ENCODE measurements at places on chromosomes 12 and 14.

- no peak for DNase-seq
Measured at GRCh38 chr12:27672643-27673042, 23.6 kb upstream of the REP15 start.

DNA sequence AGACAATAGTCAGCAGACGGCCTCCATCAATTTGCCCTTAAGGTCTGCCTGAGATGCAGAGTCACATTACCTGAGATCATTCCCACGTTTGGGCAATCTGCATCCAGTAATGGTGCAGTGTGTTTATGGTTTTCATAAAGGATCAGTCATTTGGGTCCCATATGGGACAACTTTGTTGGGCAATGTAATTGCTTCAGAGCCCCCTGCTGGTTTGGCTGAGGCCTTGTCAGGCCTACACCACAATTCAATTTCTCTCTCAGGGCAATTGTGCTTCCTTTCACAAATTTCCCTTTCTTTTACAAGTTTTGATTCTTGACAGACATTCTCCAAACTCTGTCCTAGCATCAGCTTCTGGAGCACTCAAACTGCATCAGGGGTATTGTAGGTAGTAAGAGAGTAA is 191.2 kb upstream of the SSTR1 start:
- DNase-seq: peak; percentile 34

DNA sequence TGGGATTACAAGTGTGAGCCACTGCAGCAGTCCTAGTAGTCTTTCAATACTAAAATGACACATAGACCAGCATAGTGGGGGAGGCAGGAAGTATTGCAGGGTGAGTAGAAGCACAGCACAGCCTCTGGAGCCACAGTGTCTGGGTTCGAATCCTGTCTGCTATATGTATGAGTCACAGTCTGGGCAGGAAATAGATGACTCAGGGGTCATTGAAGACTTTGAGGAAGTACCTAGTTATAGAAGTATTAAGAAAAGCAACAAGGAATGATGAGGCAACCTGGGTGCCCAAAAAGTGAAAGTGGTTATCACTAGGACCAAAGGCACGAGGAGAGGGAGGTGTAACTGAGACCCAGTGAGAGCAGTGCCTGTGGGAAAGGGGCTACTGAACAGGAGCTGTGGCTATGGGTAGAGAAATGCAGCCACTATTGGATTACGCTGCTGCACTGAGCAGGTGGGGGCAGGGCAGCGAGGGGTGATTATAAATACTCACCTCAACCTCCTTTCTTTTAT is 124.0 kb downstream of the PDE3A start:
- no peak for DNase-seq

DNA sequence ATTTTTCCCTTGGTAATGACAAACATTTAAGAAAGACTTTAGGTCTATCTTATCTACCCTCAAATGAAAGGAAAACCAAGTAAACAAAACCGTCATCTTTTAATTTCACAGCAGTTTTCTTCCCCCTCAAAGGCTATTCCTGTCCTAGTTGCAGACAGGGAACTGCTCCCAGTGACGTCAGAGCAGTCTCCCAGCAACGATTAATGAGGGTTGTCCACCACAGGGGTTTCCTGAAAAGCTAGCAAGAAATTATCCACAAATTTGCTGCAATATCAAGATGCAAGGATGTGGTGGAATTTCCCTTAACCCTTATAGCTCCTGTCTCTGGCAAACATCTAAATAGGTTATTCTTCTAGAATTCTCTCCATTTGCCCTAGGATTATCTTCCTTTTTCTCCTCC is 89.1 kb upstream of the STAC3 start:
- no peak for DNase-seq

GRCh38 chr14:75236901-75237419 is 41.7 kb upstream of the FOS start:
- no peak for DNase-seq

GRCh38 chr14:48805315-48805714 is 780.9 kb downstream of the RPS29 start:
- no peak for DNase-seq

- no peak for DNase-seq
Measured at GRCh38 chr14:37977481-37977880, 230.2 kb upstream of the SSTR1 start.

GRCh38 chr12:49967042-49967776 is 5.5 kb downstream of the AQP5 start:
- peak; percentile 95 for DNase-seq

GRCh38 chr14:20687362-20688166 is 1.0 kb upstream of the ANG start:
- DNase-seq: peak; percentile 43

DNA sequence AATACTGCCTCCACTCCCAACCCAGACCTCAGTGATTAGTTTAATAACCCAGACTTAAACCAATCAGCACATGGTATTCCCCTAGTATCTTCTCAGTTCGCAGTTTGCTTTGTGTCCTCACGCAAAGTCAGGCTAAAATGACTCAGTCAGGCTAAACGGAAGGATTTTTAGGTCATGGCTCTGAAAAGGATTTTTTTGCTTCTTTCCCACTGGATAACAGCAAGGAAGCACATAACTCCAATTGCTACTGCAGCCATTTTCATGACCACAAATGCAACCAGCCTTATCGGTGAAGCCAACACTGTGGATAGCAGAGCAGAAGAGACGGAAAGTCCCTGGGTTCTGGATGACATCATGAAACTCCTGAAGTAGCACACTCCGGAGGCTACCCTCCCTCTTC is 67.7 kb downstream of the ZC3H14 start:
- DNase-seq: no peak

GRCh38 chr12:47903151-47903611 is 1.6 kb downstream of the VDR start:
- DNase-seq: no peak

GRCh38 chr12:130614530-130614905 is 101.6 kb downstream of the RIMBP2 start:
- DNase-seq: no peak

- no peak for DNase-seq
Measured at GRCh38 chr12:61655241-61655640, 605.0 kb upstream of the USP15 start.

DNA sequence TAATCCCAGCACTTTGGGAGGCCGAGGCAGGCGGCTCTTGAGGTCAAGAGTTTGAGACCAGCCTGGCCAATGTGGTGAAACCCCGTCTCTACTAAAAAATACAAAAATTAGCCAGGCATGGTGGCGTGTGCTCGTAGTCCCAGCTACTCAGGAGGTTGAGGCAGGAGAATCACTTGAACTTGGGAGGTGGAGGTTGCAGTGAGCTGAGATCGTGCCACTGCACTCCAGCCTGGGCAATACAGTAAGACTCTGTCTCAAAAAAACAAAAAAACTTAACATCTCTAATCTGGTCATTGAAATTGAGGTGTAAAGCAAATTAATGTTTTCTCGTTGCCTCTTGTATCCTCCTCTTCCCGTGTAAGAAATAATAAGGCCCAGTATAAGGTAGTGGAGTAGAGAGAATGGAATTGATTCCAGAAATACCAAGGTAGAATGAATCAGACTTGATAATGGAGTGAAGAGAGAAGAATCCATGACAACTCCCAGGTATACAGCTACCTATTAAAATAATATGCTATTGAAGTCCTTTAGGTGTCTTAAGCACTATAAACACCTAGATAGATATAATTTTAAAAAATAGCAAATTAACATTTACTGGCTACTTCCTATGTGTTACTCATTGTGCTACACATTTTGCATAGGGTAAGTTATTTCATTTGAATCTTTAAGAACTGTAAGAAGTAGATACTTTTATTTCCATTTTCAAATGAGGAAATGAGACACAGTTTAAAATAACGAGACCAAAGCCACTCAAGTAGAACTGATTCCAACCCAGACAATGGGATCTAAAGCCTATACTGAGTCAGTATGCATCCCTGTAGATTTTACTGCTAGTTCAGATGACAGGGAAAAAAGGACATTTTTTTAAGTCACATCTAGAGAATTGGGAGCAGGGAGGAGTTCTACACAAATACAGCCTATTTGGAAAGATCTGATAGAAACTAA is 23.2 kb downstream of the RAP1B start:
- DNase-seq: no peak

GRCh38 chr12:108701779-108702441 is 29.4 kb downstream of the CORO1C start:
- DNase-seq: peak; percentile 40

- peak; percentile 34 for DNase-seq
Measured at GRCh38 chr12:52805739-52806138, 8.2 kb downstream of the KRT4 start.

DNA sequence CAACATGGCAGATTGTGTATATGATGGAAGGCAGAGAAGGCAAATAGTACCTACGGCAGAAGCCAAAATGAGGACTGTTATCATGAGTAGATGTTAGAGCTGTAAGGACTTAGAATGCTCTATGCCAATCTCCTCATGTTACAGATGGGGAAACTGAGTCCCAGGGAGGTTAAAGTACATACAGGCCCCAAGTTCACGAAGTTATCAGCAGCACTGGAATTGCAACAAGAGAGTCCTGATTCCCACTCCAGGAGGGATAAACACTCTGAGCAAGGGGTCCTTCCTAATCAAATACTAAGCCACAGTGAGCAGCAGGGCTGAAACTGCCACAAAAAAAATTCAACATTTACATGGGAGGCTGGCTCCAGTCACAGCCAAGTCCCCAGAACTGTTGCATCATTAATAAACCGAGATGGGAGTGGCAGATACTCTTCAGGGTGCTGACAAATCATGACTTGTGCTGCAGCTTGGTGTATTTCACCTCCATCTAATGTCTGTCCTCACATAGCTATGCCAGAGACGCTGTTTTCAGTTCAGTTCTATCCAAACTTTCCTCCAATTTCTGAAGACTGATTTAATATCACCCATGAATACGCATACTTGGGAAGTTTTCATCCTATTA is 24.2 kb downstream of the NUAK1 start:
- DNase-seq: no peak

DNA sequence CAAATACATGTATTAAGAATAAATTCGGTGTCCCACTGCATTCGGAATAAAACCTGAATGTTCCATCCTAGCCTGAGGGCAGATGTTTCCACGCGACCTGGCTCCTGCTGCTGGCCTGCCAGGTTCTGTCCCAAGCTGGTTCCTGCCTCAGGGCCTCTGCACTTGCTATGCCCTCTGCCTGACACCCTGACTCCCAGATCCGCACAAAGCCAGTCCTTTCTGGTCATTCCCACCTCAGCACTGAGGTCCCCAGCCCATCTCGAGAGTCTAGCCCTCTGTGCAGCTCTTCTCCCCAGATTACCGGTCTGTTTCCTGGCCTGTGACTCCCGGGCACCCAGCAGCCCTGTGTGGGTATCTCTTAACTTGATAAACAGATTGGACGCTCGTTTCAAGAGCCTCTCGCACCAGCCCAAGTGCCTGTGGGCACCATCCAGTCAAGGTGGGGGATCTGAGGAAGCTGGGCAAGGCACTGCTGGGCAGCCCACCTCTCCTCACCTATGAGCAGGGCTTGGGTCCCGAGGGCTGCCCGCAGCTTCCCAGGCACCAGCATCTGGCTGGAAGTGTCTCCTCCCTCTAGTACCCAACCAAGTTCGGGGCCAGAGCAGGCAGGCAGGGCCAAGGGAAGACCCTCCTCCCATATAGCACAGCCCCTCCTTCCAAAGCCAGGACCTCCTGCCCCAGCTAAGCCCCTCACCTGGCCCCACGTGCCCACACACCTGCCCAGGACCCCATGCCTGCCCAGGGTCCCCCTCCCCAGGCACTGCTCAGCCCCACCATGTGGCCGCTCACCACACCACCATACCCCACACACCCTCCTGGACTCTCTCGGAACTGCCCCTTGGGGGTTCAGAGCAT is 132.2 kb downstream of the NCOR2 start:
- DNase-seq: no peak

DNA sequence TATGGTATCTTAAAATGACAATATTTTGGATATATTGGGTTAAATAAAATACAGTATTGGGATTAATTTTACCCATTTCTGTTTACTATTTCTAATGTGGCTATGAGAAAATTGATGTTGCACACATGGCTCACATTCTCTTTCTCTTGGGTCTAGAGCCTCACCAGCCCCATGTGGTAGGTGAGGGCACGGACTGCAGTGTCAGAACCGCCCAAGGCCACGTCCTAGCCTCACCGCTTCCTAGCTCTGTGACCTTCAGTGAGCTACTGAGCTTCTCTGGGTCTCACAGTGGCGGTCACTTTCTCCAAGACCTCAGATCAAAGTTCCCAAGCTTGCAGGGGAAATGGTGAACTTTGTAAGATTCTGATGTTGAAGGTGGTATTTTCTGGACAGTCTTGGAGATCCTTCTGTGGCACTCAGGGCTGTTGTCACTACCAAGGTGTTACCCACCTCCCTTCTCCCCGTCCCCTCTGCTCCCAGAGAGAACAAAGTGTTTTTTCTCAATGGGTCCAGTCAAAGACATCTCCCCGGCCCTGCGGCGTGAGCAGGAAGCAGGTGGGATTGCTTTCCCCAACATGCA is 87.6 kb downstream of the RIN3 start:
- DNase-seq: no peak

GRCh38 chr12:67633024-67633610 is 15.4 kb upstream of the DYRK2 start:
- no peak for DNase-seq

DNA sequence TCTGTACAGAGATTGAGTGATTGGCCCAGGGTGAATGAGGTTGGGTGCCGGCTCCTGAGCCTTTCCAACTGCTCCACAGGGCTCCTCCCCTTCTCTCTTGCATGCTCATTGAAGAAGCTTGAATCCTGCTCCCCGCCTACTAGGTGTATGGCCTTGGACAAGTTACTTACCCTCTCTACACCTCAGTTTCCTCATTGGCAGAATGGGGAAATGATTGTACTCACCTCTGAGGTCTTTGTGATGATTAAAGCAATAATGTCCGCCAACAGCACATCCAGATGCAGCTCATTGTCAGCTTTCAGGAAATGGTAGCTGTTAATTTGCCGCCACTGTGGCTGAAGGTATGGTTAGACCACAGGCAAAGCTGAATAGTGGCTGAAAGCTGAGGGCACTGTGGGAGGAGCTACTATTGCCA is 174.1 kb downstream of the CRADD start:
- DNase-seq: no peak

DNA sequence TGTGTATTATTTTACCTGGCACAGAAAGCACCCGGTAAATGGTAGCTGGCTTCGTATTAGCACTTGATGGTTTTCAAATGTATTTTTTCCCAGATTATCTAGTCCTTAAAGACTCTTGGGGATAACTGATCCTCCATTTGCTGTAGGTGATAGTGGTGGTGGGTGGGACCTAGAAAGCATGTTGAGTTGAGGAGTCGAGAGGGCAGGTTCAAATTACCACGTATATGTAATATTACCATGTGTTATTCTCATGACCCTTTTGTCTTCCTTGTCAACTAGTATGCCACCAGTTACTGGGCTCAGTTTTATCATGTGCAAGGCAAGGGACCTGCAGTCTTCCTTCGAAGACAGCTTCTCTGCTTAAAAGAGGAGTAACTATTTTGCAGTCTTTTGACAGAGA is 1.8 kb downstream of the GLRX5 start:
- no peak for DNase-seq

GRCh38 chr14:56119201-56119981 is 1.2 kb downstream of the PELI2 start:
- DNase-seq: no peak

- DNase-seq: no peak
Measured at GRCh38 chr12:2485681-2486080, 309.1 kb upstream of the FKBP4 start.

GRCh38 chr12:51817027-51817953 is 31.2 kb downstream of the FIGNL2 start:
- peak; percentile 63 for DNase-seq
